ENCODE measurements at places on chromosomes 7 and 10.

DNA sequence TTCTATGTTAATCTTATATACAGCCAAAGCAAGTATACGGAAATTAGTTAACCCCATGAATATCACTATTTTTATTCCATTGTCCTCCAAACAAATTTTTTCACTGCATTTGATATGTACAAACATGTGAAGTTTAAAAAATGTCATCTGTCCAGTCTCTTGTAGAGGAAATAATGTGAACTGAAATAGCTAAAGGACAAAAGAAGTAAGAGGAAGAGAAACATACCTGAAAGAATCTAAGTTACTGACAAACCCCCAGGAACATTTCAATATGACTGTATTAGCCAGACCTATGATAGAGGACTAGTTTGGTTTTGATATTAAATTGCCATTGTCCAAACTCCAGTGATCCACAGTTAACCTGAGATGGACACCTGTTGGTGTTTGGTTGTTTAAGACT, 80.6 kb downstream of the NRCAM start:
- DNase-seq: no peak

DNA sequence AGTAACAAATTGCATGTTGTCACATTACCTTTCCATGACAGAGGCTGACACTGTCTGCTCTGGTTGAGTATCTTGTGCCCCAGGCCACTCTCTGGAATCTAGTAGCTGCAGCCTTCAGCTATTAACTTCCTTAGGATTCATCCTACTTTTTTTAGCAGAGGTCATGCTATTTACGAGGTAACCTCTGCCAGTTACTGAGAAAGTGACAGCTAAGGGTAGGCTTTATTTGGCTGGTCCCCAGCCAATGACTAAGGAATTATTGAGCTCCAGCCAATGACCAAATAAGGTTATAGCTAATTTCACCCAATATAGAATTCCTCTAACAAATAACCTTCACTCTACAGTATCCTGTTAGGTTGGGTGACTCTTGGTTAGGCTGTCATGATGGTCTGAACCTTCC, 1361.7 kb downstream of the XPNPEP1 start:
- DNase-seq: no peak

DNA sequence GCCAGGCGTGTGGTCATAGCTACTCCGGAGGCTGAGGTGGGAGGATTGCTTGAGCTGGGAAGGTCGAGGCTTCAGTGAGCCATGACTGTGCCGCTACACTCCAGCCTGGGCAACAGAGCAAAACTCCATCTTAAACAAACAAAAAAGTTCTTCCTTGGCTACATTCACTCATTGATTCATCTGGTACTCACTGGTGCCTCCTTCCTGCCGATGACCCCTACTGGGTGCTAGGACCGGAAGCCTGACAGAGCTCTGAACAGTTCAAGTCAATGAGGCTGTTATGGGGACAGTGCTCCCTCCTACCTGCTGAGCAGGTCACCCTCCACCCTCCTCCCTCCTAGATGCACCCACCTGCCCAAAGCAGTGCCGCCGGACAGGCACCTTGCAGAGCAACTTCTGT, 4.9 kb downstream of the PCOLCE start:
- no peak for DNase-seq

GRCh38 chr7:16929146-16929762, 47.5 kb upstream of the AGR3 start:
- no peak for DNase-seq

DNA sequence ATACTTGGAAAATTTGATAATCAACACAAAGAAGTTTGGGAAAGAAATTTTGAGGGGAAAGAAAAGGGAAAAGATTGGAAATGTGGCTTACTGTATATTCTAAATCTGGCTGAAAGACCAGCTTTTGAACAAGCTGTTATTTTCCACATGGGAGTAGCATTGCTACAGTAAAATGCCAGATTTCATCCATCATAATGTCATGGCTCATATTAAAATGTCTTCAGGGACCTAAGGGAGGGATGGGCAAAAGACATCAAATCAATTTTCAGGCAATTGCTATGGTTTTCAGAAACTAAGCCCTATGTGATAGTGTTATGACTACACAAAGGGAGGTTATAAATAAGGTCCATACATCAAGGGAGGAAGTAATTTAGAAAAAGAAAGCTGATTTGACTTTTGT, 1116.9 kb upstream of the CELF2 start:
- no peak for DNase-seq

- no peak for DNase-seq
Observed at GRCh38 chr7:149598721-149599308, 101.2 kb upstream of the ZNF746 start.

Data from ascending aorta (tissue), 2 donors.